ENCODE measurements at places on chromosomes 2 and 18. TPM values are rescaled to one million over a fixed set of nuclear protein-coding genes. Genes with fewer than 3 reads are reported as not detected.

Gene ASXL3
- polyA plus RNA-seq: not detected

Gene SDC1
- not detected for polyA plus RNA-seq

Gene ASTL
- polyA plus RNA-seq: not detected

Gene CRYGD
- not detected for polyA plus RNA-seq

Gene IL36G
- polyA plus RNA-seq: not detected

Gene TMEM163
- not detected for polyA plus RNA-seq

Gene SLC23A3
- polyA plus RNA-seq: not detected

Gene CNGA3
- not detected for polyA plus RNA-seq

Gene IL1F10
- polyA plus RNA-seq: not detected

Gene PPP1CB
- 85.7 TPM for polyA plus RNA-seq

Gene TUBA3E
- polyA plus RNA-seq: not detected

Gene IL37
- not detected for polyA plus RNA-seq

Gene DRC1
- not detected for polyA plus RNA-seq

Gene MC5R
- polyA plus RNA-seq: not detected

Gene SLC5A7
- not detected for polyA plus RNA-seq

Gene SERPINB3
- not detected for polyA plus RNA-seq

Gene TBR1
- polyA plus RNA-seq: not detected

Gene RNU2-63P
- polyA plus RNA-seq: 8.5 TPM

Gene CIB4
- polyA plus RNA-seq: not detected

Gene CPLX4
- polyA plus RNA-seq: not detected

Gene KLHL30
- not detected for polyA plus RNA-seq

Gene HOXD10
- polyA plus RNA-seq: not detected

Gene MAP3K19
- not detected for polyA plus RNA-seq

Gene UGT1A4
- not detected for polyA plus RNA-seq

Gene DOK6
- polyA plus RNA-seq: 0.06 TPM

Gene SERPINB7
- polyA plus RNA-seq: not detected

Gene IL1B
- not detected for polyA plus RNA-seq

Gene DSG4
- polyA plus RNA-seq: not detected

Gene TANC1
- not detected for polyA plus RNA-seq

Gene INHA
- not detected for polyA plus RNA-seq

Gene SERPINB2
- not detected for polyA plus RNA-seq

Gene FBXO15
- polyA plus RNA-seq: 2.0 TPM

Gene TTC27
- 29.1 TPM for polyA plus RNA-seq

Gene SNORC
- polyA plus RNA-seq: not detected

Gene RTP5
- not detected for polyA plus RNA-seq

Gene SP5
- polyA plus RNA-seq: not detected

Gene OXER1
- not detected for polyA plus RNA-seq

Gene AQP12B
- not detected for polyA plus RNA-seq

Gene CYRIA
- 0.74 TPM for polyA plus RNA-seq

Gene CFLAR
- polyA plus RNA-seq: 93.3 TPM

Gene GPR35
- 1.6 TPM for polyA plus RNA-seq

Gene AOX1
- polyA plus RNA-seq: not detected

Gene BCL11A
- 1.3 TPM for polyA plus RNA-seq

Gene AMER3
- not detected for polyA plus RNA-seq

Gene ZFAND2B
- 78.1 TPM for polyA plus RNA-seq

Gene TCF23
- not detected for polyA plus RNA-seq

Gene RGPD3
- polyA plus RNA-seq: 0.06 TPM

Gene CGREF1
- 0.38 TPM for polyA plus RNA-seq

Gene DSG1
- polyA plus RNA-seq: not detected

Gene MC4R
- not detected for polyA plus RNA-seq

Gene RAD51AP2
- not detected for polyA plus RNA-seq

Gene SLC16A14
- 0.16 TPM for polyA plus RNA-seq

Gene AQP4
- not detected for polyA plus RNA-seq

Gene ETAA1
- 5.4 TPM for polyA plus RNA-seq

Gene DLX1
- polyA plus RNA-seq: not detected

Gene PDE11A
- polyA plus RNA-seq: not detected

Gene DOK1
- 11.8 TPM for polyA plus RNA-seq

Gene ZBTB7C
- polyA plus RNA-seq: not detected

Gene LRP1B
- polyA plus RNA-seq: not detected

All from naive thymus-derived CD8-positive, alpha-beta T cell (primary cell).